ENCODE measurements at places on chromosomes 16 and 17.

- DNase-seq: no peak
Measured at GRCh38 chr16:80914379-80915078, 92.2 kb downstream of the CMC2 start.

GRCh38 chr16:81409016-81409556, 35.5 kb upstream of the CMIP start:
- no peak for DNase-seq

GRCh38 chr16:2078096-2078495, 30.3 kb downstream of the TSC2 start:
- DNase-seq: no peak

GRCh38 chr17:58686980-58687379, 4.9 kb downstream of the TEX14 start:
- no peak for DNase-seq

GRCh38 chr17:42067371-42068091, 17.1 kb upstream of the C17orf113 start:
- DNase-seq: peak; percentile 62

DNA sequence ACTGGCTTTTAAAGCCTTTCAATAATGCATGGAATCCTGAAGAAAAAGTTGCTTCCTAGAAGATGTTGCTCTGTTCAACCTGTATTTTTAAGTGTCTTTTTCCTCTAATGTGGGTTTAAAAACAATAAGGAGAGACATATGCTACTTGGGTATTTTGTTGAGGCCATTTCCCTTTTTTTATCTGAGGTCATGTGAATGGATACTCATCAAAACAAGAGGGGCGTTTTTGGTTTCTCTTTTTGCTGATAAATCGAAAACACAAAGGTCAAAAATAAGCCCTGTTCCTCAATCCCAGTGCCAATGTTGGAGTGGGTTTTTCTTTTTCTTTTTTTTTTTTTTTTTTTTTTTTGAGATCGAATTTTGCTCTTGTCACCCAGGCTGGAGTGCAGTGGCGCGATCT, 468.0 kb upstream of the RBFOX1 start:
- DNase-seq: no peak

DNA sequence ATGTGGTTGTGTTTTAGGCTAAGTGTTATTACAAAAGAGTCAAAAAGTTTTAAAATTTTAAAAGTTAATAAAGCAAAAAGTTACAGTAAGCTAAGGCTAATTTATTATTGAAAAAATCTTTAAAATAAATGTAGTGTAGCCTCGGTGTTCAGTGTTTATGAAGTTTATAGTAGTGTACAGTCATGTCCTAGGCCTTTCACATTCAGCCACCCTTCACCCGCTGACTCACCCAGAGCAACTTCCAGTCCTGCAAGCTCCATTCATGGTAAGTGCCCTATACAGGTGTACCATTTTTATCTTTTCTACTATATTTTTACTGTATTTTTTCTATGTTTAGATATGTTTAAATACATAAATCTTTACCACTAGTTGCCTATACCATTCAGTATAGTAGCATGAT, 98.5 kb upstream of the RPRML start:
- DNase-seq: no peak

DNA sequence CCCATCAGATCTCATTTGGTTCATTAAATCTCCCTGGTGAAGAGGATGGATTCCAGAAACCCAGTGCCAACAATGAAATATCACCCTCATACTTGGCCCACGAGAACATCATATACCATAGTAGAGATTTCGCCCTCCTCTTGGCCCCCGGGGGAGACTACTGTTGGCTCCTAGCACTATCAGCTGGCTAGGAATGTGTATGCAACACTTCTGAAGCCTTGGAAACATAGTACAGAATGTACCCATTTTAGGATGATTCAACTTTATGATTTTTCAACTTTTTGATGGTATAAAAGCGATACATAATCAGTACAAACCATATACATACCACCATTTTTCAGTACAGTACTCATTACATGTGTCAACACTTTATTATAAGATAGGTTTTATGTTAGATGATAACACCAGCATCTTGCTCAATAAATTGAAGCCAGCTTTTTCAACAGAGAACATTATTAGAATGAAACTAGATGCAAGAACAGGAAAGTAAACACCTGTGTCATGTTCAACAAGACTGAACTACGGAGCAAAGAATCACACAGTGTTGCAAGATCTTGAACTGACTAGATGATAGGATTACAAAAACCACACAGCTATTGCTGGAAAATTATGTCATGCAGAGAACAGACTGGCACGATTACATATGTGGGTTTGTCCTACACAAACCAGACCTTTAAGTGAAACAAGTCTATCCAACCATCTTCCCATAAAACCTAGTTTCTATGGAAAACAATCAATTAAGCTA, 17.2 kb downstream of the RSL1D1 start:
- no peak for DNase-seq

DNA sequence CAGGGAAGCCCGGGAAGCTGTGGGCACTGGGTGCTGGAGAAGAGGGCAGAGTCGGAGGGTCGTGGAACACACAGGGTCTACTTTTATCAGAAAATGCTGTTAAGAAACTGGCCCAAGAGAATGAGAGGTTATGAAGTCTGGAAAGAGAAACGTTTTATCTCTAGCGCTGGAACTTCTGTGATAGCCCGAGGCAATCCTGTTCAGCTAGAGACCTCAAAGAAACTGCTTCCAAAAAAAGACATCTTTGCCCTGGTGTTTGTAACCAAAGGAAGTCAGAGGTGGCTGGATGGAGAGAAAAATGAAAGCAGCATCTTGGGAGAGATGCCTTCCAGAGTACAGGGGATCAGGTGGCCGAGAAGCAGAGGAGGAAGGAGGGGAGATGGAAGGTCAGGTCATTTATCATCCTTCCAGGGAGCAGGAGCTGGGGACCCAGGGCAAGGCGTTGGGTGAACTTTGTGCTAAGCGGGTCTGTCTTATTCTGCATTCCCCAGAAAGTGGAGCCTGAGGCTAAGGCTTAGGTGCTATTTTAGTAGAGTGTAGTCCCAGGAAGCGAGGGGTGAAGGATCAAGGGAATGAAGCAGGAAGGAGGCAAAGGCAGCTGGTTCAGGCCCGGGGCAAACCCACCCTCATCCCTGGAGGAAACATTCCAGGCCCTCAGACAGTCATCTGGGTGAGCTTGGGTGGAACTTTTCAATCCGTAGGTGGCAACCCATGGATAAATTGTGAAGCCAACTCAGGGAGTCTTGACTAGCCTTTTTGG, 66.5 kb downstream of the MGAT5B start:
- DNase-seq: no peak

DNA sequence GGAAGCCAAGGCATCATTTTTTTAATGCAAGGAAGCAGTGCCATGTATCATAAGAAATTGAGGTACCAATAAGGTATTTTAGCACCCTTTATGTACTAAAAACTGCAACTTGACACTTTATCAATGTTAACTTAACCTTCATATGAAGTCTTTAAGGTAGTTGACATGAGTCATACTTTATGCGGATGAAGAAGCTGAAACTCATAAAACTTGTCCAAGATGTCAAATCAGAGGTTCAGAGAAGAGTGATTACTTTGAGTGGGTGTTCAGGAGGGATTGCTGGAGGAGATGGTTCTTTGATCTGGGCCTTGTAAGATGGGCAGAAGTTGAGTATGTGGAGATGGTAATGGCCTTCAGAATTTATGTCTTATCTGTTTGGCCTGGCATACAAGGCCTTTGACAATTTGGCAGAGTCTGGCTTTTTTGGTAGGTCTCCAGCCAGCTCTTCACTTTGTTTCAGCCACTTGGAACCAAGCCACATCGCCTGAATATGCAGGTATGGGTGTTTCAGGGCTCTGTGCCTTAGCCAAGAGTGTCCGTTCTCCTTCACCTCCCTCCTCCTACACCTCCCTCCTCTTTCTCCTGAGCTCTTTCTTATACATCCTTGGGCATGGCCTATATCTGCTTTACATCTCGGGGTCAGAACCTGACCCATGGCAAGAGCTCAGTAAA, 23.7 kb downstream of the YPEL2 start:
- no peak for DNase-seq

GRCh38 chr17:61429274-61429673, 22.9 kb upstream of the TBX4 start:
- DNase-seq: no peak

All from stimulated activated CD4-positive, alpha-beta T cell treated with anti-CD3 and anti-CD28 coated beads, Interleukin-1b, Interleukin-23, amount 100 ng/mL, for 1 hour (primary cell).